ENCODE measurements at places on chromosomes 13 and 19. TPM values are rescaled to one million over a fixed set of nuclear protein-coding genes. Genes with fewer than 3 reads are reported as not detected.

The HCST gene
- total RNA-seq: not detected

The PLIN4 gene
- total RNA-seq: under 0.01 TPM

The NLRP4 gene
- not detected for total RNA-seq

The IZUMO2 gene
- not detected for total RNA-seq

The PLIN5 gene
- total RNA-seq: 0.33 TPM

The CEACAM21 gene
- 4.9 TPM for total RNA-seq

The CXCL17 gene
- total RNA-seq: not detected

The SH2D3A gene
- 2.9 TPM for total RNA-seq

The ARHGEF18 gene
- 35.1 TPM for total RNA-seq

The LGALS14 gene
- not detected for total RNA-seq

The CYP2A7 gene
- not detected for total RNA-seq

The MBD3L2 gene
- total RNA-seq: not detected

The ZNF28 gene
- total RNA-seq: 19.8 TPM

The MCF2L gene
- total RNA-seq: under 0.01 TPM

The ZNF560 gene
- total RNA-seq: under 0.01 TPM

The TMEM238 gene
- total RNA-seq: not detected

The KLF1 gene
- total RNA-seq: not detected

The TCF3 gene
- 194 TPM for total RNA-seq

The PDX1 gene
- not detected for total RNA-seq

The ZGLP1 gene
- 0.38 TPM for total RNA-seq

The RFPL4A gene
- 2.3 TPM for total RNA-seq

The PNMA8B gene
- total RNA-seq: under 0.01 TPM

The DENND1C gene
- not detected for total RNA-seq

The KIR2DL4 gene
- total RNA-seq: not detected

The ZNF813 gene
- 2.6 TPM for total RNA-seq

The ZNF317 gene
- total RNA-seq: 26.8 TPM

The IGFL3 gene
- total RNA-seq: not detected

The CLC gene
- total RNA-seq: not detected

The TMEM38A gene
- total RNA-seq: 3.6 TPM

The UPK1A gene
- not detected for total RNA-seq

The CLEC17A gene
- not detected for total RNA-seq

The RTBDN gene
- total RNA-seq: not detected

The KLK14 gene
- total RNA-seq: not detected

The LIM2 gene
- not detected for total RNA-seq

The RXFP2 gene
- total RNA-seq: not detected

The C19orf33 gene
- not detected for total RNA-seq

The RFPL4AL1 gene
- not detected for total RNA-seq

The FGF9 gene
- not detected for total RNA-seq

The MYBPC2 gene
- not detected for total RNA-seq

The IGSF23 gene
- total RNA-seq: 0.65 TPM

The ZNF493 gene
- total RNA-seq: 13.1 TPM

The AP1M2 gene
- total RNA-seq: not detected

The BEST2 gene
- not detected for total RNA-seq

Measured in vein endothelial cell (primary cell).